Urinary bladder (tissue), 4 donors: ENCODE measurements at places on chromosomes 16 and 17. TPM values are rescaled to one million over a fixed set of nuclear protein-coding genes. Genes with fewer than 3 reads are reported as not detected.

DNA sequence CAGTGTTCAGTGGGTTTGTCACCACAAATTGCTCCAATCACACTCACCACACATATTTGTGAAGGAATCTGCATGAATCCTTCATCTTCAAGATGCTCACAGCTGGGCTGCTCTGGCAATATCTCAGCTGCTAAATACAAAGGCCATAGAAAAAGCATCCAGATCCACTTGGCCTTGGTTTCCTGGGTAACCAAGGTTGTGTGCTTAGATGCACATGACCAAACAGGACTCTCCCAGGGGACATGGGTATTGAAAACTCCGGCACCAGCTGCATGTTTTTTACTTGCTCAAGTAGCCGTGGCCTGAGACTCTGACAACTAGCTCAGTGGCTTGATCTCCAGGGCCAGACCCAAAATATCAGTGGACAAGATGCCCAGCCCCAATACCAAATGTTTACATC, 131.3 kb downstream of the CBLN1 start:
- no peak for DNase-seq

GRCh38 chr17:58043221-58044181, 36.5 kb upstream of the SRSF1 start:
- no peak for DNase-seq

DNA sequence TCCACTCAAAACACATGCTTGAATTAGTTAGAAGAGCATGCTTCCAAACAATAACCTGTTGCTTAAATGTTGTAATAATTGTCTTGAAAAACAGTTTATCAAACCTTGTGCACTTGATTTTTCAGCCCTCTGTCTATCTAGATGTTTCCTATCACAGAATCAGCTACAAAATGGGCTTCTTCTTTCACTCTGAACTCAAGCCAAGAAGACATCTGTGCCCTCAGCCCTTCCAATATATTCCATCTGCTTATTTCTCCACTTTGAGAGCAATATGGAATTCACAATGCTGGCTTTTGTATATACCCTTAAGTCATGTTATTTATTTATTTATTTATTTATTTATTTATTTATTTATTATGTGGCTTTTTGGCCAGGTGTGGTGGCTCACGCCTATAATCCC, 234.2 kb downstream of the TOX3 start:
- no peak for DNase-seq

GRCh38 chr17:68102318-68102758, 66.8 kb downstream of the KPNA2 start:
- DNase-seq, result no peak

GRCh38 chr16:2487903-2488531, 13.1 kb downstream of the TBC1D24 start:
- DNase-seq, result no peak

DNA sequence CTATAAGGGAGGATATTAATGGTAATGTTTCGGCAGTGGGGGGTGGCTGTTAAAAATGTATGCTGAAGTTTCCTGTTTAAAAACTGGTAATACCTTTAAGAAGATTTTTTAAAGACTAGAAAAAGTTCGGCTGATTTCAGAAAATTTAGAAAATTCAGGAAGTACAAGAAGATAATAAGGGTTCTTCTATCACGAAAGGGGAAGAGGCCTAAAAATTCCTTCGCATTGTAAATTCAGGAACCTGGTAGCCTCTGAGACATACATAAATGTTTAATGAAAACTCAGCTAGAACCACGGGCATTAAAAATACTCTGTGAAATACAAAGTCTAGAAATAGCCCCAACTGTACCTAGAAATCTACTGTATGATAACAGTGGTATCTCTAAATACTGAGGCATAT, 181.2 kb downstream of the PARN start:
- DNase-seq, result no peak

GRCh38 chr17:81341516-81342268, 46.6 kb upstream of the SLC38A10 start:
- DNase-seq, result no peak

- no peak for DNase-seq
Measured at GRCh38 chr16:55248494-55248893, 75.5 kb upstream of the IRX6 start.

The PRSS33 gene
- not detected for total RNA-seq

The TBC1D3D gene
- 3.0 TPM for total RNA-seq
